ENCODE measurements at places on chromosomes 5 and 9. TPM values are rescaled to one million over a fixed set of nuclear protein-coding genes. Genes with fewer than 3 reads are reported as not detected.
A peak's percentile ranks its signal among the peaks of the same experiment; 100 is the strongest.

The SLC36A2 gene
- not detected for total RNA-seq

DNA sequence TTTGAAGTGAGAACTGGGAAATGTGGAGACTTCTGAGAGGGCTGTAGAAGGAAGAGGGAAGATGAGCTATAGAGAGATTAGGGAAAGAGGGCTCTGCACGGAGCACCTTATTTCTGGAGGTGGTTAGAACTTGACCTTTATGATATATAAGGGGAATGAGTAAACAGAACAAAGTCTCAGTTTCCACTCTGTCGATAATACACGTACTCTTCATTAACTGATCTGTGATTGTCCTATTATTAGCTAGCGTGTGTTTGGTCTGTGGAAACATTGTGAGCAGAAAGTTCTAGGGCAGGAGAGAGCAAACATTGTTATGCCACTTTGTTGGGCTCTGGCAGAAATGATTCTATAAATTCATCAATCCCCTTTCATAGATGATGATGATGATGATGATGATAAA, 118.5 kb downstream of the UGCG start:
- DNase-seq = no peak

DNA sequence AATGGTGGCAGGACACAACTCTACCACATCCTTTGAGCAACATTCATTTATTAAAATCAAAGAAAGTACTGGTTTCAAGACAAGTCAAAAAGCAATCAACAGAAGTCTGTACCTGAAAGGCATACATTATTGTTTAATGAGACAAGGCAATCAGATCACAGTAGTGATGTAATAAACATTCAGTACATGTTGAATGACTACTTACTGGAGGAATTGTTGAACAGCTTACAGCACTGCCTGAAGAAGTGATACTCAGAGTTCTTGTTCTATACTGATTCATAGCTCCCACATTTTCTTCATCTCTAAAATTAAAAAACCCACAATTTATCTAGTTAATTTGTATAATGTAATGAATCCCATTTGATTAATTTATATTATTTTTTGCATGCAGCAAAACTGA, 18.2 kb downstream of the RIOK2 start:
- DNase-seq = no peak

DNA sequence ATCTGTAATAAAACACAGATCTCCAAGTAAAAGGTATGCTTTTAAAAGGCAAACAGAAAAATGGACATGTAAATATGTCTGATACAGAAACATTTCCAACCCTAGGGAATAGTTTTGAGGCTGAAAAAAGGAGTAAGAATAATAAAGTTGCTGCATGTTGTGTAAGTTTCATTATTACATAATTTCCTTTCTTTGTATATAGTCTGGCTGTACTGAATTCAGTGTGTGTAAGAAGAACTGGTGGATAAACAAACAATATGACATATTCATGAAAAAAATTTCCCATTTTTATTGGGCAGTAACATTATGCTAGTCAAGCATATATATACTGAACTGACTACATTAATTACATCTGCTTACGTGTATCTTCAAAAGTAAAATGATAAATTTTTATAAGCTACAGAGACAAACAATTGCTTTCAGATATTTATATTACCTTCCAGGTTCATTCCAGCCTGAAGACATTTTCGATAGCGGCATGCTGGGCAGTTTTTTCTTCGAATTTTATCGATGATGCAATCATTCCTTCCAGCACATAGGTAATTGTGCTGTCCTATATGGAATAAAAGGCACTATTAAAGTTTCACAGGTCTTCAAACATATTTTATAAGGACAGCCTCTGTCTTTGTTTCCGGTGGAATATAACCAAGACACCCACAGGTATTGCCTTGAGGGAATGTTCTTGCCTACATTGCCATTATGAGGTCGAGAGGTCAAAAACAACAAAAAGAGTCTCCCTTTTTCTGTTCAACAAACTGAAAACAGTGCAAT, 93.6 kb downstream of the NR3C1 start:
- DNase-seq = no peak

GRCh38 chr5:179792612-179793467, 946 bp upstream of the LTC4S start:
- no peak for DNase-seq

DNA sequence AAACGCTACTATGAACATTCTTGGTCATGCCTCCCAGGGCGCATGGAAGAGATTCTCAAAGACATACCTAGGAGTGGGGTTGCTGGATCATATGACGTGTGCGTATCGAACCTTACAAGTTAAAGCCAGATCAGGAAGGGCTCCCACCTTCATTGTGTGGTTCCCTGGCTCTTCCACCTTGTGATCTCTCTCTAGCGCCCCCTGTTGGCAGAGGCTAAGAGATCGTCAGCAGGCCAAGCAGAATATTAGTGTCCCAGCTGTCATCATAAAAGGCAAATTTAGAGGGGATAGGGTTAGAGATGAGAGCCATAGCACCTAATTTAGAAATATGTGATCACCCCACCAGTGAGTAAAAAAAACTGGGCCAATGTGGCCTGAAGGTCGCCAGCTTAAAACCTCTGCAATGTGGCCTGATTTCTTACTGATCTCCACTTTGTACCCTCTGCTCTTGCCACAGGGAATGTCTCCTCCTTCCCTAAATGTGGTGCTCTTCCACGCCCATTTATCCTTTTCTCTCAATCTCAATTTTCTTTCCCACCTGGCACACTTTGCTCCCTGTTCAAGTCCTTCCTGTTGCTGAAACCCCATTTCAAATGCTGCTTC, 91.7 kb upstream of the SHB start:
- peak; percentile 71 for DNase-seq

GRCh38 chr9:33287087-33287490, 3.2 kb upstream of the NFX1 start:
- DNase-seq = peak; percentile 45

- DNase-seq = no peak
Observed at GRCh38 chr5:57690724-57691123, 208.1 kb upstream of the ACTBL2 start.

- DNase-seq = no peak
Observed at GRCh38 chr9:14445946-14446345, 132.0 kb upstream of the NFIB start.

Data from CD4-positive, alpha-beta T cell (primary cell).